ENCODE measurements at places on chromosomes 1 and 21. TPM values are rescaled to one million over a fixed set of nuclear protein-coding genes. Genes with fewer than 3 reads are reported as not detected.

The SAMD11 gene
- total RNA-seq = 2.5 TPM

The RHBG gene
- not detected for total RNA-seq

The LCE1E gene
- total RNA-seq = not detected

The MIXL1 gene
- not detected for total RNA-seq

The CBS gene
- 54.0 TPM for total RNA-seq

The RAB13 gene
- 44.3 TPM for total RNA-seq

The CTSK gene
- total RNA-seq = 49.1 TPM

The KHDC4 gene
- 22.6 TPM for total RNA-seq

The SPATA46 gene
- total RNA-seq = not detected

The CXADR gene
- 2.1 TPM for total RNA-seq

The IGSF9 gene
- under 0.01 TPM for total RNA-seq

The LMO4 gene
- total RNA-seq = 73.3 TPM

The EMC1 gene
- total RNA-seq = 63.9 TPM

The NR0B2 gene
- total RNA-seq = not detected

The GOLPH3L gene
- total RNA-seq = 13.1 TPM

The DMRTA2 gene
- not detected for total RNA-seq

The IFI44L gene
- total RNA-seq = 1.2 TPM

The INAVA gene
- 0.34 TPM for total RNA-seq

The CA6 gene
- total RNA-seq = not detected

The PDZK1 gene
- total RNA-seq = under 0.01 TPM
